ENCODE measurements at places on chromosomes 1 and 21.

GRCh38 chr1:187836557-187836956 is 1007.8 kb downstream of the PLA2G4A start:
- no peak for DNase-seq

DNA sequence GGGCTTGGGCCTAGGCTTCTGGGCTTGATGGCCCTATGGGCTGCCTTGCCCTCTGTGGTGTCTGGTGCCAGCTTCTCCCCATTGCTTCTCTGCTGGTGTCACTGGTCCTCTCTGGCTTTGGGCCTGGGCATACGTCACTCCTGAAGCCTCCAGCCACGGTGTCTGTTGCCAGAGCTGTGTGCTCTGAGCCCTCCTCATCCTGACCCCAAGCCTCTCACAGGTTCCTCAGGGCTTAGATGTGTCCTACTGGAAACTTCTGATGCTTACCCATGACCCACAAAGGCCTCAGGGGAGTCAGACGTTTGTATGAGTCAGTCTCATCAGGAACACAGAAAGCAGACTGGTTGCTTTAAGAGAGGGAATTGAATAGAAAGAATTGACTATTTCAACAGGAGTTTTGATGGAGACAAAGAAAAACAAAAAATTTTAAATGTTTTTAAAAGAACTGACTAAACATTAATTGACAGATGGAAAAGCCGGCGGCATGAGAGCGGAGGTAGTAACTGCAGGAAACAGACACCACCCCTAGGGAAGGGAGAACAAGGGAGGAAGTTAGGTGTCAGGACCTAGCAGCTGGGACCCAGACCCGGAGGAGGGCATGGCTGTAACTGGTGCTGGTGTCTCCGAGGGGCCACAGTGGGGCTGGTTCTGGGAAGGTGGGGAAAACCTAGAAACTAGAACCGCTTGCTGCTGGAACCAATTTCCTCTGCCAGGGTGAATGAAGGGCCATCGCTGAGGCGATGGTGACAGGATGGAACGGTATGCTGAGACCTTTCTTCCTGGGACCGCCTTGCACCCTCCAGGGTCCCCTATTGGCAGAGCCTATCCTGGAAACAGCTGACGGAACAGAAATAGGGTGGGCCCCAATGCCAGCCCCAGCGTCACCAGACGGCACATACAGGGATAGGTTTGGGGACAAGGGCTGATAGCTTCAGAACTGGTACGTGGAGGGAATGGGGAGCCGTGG is 40.0 kb upstream of the CITED4 start:
- DNase-seq: no peak

GRCh38 chr1:228089519-228090380 is 7.2 kb downstream of the ARF1 start:
- no peak for DNase-seq

- DNase-seq: no peak
Measured at GRCh38 chr1:10724052-10724494, 72.4 kb downstream of the CASZ1 start.

DNA sequence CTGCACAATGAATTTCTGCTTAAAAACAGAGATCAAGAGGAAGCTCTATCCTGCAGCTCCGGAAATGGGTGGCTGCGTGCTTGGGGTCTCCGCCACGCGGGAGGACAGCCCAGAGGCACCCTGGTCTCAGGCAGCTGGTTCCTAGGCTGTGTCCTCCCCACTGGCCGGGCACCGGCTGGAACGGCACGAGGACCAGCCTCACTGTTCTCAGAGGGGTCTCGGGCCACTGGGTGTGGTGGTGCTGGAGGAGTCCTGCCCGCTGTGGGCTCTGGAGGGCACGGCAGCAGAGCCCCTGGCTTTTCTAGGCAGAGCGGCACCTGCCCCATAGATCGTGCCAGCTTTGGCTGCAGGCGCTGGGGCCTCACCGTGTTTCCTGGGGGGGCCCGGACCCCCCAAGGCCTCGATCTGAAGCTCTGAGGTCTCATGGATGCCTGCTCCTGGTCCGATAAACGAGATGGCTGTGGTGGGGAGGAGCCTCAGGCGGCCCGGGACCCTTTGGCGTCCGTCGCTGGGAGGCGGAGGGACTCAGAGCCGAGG is 8.2 kb upstream of the RNF223 start:
- no peak for DNase-seq

DNA sequence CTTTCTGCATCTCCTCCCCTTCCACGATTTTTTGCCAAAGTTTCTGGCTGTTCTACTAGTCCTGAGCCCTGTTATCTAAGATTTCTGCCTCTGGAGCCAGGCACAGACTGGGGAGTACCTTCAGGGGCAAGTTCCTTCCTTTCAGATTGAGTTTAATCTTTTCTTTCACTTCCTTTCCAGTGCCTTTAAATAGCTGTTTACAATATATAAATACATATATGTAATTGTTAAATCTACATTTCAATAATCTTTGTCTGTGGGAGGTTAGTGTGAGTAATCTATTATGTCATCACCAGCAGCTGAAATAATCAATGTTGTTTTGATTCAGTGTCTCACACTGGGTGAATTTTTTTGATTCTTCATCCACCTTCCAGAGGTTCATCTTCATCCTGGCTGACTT is 31.8 kb downstream of the DIPK1A start:
- no peak for DNase-seq

DNA sequence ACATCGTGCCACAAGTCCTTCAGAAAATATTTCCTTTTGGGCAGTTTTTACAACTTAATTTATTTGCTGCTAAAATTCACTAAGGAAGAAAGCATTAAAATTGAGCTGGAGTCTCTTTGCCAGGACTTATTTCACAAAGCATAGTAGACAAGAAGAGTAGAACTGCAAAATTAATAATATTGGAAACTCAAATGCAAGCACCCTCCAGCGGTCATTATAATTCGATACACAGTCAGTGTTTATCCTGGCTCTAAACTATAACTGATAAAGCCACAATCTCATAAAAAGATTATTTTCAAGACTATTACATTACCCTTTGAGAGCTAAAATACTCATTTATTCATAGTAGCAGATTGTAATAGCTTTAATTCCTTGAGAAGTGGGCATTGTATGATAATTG is 655.4 kb downstream of the RWDD3 start:
- DNase-seq: no peak

DNA sequence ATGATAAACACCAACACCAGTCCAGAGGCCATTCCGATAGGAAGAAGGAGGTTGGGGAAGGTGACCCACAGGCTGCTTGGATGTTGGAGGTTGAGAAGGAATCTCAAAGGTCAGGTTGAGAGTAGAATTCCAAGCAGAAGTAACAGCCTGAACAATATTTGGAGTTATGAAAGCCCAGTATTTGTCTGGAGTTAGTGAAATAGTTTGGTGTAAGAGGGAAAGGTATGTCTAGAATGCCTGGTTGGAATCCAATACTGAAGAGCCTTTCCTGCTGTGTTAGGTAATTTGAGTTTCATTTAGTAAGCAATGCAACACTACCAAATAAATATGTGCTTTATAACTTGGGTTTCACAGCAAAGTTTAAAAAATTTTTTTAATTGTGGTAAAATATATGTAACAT is 70.5 kb upstream of the MCOLN3 start:
- DNase-seq: no peak
